ENCODE measurements at places on chromosomes 2 and 18.

DNA sequence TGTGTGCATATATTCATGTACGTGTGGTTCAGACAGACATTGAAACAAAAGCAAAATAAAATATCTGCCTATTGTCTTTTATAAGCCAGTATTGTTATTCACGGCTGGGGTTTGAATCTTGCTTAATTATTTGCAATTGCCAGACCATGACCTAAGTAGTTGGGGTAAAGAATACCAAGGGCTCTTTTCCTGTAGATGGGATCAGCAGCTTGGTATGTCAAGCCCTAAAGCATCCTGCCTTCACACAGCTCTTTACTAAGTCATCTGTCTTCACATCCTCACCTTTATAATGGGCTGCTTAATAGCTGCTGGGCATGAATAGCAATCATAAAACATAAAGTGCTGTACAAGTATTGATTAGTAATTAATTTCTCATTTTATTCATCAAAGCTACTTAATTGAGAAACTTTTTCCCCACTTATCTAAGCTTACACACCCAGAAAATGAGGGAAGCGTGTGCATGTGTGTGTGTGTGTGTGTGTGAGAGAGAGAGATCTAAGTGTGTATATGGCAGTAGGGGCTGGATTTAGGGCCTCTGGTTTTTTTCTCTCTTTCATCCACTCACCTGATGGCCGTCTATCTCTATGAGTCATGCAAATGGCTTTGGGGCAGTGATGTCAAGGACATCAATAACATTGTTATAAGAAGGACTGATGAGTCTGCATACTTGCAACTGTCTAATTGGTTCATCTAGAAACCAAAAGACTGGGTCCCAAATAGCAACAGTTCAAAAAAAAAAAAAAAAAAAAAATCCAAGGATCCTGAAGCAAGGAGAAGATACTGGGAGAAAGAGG is 244.1 kb upstream of the TNP1 start:
- no peak for DNase-seq

GRCh38 chr2:105364436-105365139 is 27.2 kb downstream of the C2orf49 start:
- no peak for DNase-seq

DNA sequence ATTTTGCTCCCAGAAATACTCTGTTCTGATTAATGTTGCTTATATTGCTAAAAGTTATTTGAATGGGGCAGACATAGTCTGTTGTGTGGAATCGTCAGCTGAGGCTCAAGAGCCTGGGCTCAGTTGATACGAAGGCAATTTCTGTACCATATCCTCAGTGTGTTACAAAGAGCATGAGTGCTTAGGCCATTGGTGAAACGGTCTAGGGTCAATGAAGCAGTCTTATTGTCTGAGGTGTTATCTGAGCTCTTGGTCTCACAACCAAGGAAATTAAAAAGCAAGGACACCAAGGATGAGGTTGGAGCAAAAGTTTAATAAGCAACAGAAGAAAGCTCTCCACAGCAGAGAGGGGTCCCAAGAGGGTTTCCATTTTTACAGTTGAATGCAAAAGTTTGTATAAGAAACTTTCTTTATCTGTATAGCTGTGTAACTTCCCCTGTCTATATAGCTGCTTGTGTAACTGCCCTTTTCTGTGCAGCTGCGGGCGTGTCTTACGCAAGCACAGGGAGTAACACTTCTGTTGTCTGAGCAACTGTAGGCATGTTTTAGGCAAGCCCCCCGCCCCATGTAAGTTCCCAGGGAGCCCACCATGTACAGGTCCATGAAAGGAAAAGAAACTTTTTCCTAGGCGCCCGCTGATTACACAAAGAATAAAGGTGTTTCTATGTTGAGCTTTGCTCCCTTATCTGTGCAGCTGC is 40.6 kb upstream of the DSC1 start:
- no peak for DNase-seq

DNA sequence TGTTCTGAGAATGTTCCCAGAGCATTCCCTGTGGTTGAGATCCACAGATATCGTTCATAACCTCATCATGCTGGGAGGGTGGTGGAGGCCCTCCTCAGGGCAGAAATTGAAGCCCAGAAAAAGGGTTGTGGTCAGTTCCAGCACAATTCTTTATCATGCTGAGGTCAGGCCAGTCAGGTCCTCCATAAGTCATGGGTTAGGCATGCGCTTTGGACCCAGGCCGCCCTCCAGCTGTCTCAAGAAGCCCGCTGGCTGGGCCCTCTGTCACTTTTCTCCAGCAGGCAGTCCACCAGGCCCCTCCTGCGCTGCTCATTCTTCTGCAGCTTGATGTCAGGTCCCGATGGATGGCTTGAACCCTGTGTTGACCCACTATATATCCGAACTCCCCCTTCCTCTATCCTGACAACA is 151.1 kb upstream of the NT5C1B start:
- no peak for DNase-seq

- no peak for DNase-seq
These were observed 5.7 kb downstream of the TCF23 start for GRCh38 chr2:27154488-27154887.

DNA sequence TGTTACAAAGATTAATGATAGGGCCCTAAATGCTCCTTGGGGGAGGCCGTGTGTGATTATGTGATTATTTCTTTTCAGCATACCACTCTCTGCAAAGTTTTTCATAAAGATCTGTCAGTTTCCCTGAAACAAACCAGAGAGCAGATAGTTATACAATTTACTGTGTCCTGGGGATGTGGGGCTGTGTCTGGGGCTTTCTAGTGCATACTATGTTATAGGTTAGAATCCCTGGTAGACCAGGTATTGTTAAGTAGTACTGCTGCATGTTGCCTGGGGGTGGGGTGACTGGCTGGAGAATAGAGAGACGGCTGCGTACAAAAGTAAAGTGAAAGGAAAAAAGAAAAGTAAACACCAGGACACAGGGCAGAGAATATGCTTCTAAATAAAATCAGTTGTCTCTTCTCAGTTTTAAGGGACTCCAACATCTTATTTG is 3.3 kb upstream of the CCBE1 start:
- no peak for DNase-seq

GRCh38 chr2:38866773-38867443 is 8.8 kb downstream of the DHX57 start:
- DNase-seq, result no peak

- DNase-seq, result no peak
These were observed 44.5 kb downstream of the RPE start for GRCh38 chr2:210046851-210047500.

DNA sequence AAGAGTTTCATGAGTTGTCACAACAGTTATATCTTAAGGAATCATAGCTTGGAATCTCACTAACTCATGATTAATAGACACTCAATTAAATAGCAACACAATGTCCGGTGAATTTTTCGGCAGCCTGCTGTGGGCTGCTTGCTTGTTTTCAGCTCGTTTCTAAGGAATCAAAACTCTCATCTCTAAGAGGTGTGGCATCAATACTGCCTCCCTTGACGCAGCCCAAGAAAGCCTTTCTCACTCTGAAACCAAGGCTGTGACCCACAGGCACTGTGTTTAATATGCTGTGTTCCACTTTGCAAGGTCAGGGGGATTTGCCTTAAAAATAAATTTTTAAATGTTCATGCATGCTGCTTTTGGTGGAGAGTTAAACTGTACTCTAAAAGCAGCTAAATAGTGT is 5.4 kb downstream of the DCC start:
- DNase-seq, result no peak

DNA sequence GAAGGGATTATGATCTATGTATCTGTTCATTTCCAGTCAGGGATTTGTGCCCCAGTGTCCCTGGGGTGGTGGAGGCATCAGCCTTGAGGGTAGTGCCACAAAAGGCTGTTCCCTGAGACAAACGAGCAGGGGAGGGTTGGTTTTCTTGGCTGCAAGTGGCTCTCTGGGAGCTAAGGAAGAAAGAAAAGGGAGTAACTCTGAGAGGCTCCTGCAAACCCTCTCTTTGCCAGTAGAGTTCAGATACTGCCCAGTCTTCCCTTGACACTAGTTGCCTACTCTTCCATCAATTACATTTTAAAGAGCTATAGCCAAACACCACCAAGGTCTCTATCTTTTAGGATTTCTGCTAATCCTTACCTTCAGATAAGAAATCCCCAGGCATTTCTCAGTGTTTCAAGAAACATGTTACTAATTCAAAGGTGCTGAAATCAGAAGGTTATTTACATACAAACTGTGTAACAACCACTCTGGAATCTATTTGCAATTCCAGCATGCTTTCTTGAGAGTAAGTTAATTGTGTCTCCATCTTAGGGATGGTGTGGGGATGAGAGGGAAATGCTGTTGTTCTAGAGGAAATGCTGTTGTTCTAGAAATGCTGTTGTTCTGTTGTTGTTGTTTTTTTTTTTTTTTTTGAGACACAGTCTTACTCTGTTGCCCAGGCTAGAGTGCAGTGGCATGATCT is 18.7 kb upstream of the KCTD1 start:
- no peak for DNase-seq

GRCh38 chr2:123521854-123522253 is 503.2 kb upstream of the CNTNAP5 start:
- no peak for DNase-seq

- no peak for DNase-seq
These were observed 28.8 kb upstream of the RMDN2 start for GRCh38 chr2:37896319-37896718.

- no peak for DNase-seq
These were observed 108.4 kb upstream of the YPEL5 start for GRCh38 chr2:30038419-30038818.

DNA sequence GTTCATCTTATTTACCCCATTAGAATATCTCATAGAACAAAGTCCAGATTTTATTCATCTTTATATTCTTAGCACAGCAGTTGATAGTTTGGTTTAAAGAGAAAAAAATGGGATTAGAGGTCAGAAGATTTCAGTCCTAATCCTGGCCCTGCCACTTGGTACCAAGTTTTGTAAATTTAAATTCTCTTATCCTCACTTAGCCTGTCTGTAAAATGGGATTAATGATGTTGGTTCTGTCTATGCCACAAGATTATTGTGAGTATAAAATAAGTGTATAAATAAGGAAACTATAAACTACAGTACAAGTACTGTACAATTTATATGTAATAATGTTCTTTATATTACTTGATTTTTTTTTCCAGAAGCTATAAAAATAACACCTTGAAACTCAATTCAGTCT is 17.1 kb upstream of the DRC1 start:
- DNase-seq, result no peak

DNA sequence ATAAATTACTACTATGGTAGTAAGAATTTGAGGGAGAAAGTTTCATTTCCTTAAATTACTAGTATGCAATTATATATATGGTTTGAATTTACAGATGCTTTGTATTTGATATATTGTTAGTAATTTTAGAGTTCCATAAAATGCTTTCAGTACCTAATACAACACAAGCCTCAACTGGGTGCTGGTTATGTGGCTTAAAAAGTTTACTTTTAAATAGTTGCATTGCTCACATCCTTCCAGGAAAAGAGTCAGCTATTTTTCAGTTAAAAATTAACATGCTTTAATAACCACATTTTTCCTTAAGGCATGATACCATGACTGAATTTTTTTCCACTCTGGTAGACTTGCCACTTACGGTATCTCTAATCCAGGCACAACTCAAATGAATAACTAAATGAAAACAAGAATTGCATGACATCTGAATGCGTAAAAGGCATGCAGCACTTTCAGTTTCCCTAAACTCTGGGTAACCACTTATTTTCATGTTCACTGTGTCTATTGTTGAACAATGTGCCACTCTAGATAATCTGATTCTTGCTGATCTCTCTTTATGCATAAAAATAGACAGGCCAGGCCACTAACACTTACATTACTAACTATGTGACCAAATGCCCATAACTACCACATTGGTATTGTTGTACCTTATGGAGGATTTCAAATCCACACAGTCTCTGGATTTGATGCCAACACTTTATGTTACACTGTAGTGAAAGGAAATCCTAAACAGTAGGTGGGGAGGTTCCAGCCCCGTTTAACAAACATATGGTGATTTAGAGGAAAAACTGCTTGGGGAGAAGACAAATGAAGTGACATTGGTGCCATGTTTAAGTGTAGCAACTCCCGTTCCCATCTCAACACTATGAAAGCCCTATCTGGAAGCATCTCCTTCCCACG is 35.5 kb upstream of the SLC35F5 start:
- no peak for DNase-seq

DNA sequence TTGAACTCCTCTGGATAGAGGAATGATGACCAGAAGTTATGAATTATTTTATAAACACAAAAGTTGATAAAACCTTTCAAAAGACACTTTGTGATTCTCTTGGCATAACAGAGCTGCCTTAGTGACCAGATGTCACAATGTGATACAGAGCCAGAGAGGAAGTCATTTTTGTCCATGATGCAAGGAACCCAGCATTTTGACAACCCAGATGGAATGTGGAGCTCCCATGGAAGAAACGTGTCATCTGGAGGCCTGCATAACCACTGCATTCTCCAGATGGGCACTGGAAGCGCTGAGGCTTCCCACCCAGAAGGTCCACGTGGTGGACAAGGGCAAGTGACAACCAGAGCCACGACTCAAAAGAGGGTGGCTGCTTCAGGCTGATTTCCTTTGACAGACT is 30.1 kb downstream of the HRH4 start:
- DNase-seq, result no peak

GRCh38 chr2:129103936-129104878 is 785.5 kb upstream of the HS6ST1 start:
- DNase-seq, result no peak

DNA sequence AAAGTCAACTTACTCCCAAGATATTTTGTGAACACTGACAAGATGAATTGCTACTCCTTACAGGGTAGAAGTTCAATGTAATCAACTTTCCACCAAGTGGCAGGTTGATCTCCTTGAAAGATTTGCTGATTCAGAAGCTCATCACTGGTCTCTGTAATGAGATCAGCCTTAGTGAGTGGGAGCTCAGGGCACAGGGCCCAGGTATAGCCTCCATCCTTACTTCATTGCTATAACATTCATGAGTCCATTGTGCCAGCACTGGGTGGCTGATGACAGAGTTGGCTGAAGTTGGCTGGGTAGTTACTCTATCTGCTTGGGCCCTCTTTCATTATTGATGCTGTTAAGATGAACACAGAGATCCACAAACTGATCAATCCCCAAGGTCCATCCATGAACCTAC is 379.0 kb downstream of the IRS1 start:
- DNase-seq, result no peak

DNA sequence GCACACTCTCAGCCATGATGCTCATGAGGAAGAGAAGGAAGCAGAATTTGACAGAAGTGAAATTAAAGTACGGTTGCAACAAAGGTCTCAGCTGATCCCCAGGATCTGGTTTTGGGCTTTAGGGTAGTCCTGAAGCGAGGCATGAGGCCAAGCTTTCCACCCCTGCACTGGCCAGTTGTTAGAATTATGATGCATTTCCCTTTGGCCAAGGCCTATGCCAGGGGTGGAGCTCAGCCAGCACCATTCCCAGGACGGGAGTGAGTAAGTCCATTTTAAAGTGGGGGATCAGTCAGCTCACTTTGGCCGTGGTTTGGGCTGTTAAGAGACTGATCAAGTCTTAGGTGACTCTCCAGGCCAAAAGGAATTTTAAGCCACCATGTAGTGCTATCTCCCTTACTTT is 314.5 kb upstream of the MMADHC start:
- DNase-seq, result no peak

- DNase-seq, result no peak
These were observed 38.7 kb downstream of the GPR45 start for GRCh38 chr2:105280281-105280680.

Measured in T follicular helper cell (primary cell).